ENCODE measurements at places on chromosomes 3 and 15.
A peak's percentile ranks its signal among the peaks of the same experiment; 100 is the strongest.

- DNase-seq, result no peak
Observed at GRCh38 chr15:25433118-25433865, 5.5 kb downstream of the UBE3A start.

GRCh38 chr3:54570008-54570407 is 357.9 kb downstream of the LRTM1 start:
- no peak for DNase-seq

- peak; percentile 33 for DNase-seq
Observed at GRCh38 chr15:85443593-85444087, 63.2 kb downstream of the AKAP13 start.

GRCh38 chr3:99805160-99805559 is 12.5 kb upstream of the CMSS1 start:
- DNase-seq, result no peak

All from glomerular endothelial cell (primary cell).